ENCODE measurements at places on chromosomes 2 and 18.

DNA sequence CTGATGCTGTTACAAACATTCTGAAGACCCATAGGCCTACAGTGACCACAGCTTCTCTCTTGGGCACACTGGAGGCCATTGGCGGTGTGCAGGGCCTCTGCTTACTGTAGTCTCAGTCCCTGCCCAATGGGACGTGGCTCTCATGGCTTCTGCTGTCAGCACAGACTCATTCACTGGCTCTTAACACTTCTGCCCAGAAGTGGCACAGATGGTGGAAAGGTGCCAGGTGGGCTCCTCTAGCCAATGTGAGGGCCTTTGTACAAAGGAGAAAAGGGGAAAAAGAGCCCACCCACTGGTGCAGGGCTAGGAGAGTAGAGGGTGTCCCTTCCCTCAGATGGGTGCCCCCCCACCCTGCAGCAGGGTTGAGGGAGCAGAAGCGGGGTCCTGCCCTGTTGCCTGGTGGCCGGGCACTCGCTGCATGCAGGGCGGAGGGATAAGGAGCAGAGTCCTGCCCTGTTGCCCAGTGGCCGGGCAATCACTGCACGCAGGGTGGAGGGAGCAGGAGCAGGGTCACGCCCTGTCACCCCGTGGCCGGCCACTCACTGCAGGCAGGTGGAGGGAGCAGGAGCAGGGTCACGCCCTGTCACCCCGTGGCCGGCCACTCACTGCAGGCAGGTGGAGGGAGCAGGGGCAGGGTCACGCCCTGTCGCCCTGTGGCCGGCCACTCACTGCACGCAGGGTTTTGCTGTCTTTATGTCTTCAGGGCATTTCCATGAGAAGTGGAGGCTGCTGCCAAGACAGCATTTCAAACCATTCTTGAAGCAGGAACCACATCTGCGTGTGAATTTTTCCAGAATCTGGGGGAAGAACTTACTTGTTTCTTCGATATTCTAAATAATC lies 20.0 kb downstream of the LRRFIP1 start:
- DNase-seq, result no peak

GRCh38 chr2:24107-24506 lies 22.2 kb downstream of the FAM110C start:
- DNase-seq, result no peak

GRCh38 chr2:145078923-145079322 lies 559.0 kb upstream of the ZEB2 start:
- no peak for DNase-seq

- no peak for DNase-seq
These were observed 47.6 kb downstream of the GPD2 start for GRCh38 chr2:156483741-156484173.

GRCh38 chr2:227862227-227862740 lies 9.1 kb upstream of the DAW1 start:
- peak; percentile 50 for DNase-seq

DNA sequence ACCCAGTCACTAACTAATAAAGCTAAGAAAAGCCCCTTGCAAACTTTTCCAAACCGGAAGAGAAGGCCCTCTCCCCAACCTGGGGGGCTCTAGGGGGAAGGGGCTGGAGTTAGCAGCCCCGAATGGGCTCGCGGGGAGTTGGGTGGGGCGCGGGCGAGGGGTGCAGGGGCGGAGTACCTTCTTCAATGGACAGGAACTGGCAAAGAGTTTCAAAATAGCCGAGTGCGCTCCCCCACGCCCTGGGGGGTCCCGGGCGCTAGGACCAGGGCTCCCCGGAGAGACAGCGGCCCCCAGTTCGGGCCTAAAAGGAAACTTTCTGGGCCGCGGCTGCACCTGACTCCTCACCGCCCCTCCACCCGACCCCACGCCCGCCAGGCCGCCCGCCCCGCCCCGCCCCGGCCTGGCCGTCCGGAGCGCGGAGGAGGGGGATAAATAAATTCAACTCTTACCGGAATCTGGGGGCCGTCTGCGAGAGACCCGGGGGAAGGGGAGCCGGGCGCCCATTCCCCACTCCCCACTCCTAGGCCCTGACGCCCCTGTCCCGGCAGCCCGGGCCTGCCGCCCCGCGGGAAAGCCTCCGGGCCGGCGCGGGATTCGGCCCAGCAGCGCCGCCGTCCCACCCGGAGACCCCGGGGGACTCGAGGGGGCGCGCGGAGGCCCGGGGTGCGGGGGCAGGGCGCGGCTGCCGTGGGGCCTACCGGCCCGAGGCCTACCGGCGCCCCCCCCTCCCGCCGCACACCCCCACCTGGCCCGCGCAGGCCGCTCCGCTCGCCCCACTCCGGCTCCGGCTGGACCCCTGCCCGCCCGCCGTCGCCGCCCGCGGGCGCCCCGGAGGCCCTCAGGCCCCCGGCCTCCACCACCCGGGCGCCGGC lies 868 bp downstream of the INO80D start:
- no peak for DNase-seq
